RPMI7951 (cell line): ENCODE measurements at places on chromosomes 6 and 20. TPM values are rescaled to one million over a fixed set of nuclear protein-coding genes. Genes with fewer than 3 reads are reported as not detected.

DNA sequence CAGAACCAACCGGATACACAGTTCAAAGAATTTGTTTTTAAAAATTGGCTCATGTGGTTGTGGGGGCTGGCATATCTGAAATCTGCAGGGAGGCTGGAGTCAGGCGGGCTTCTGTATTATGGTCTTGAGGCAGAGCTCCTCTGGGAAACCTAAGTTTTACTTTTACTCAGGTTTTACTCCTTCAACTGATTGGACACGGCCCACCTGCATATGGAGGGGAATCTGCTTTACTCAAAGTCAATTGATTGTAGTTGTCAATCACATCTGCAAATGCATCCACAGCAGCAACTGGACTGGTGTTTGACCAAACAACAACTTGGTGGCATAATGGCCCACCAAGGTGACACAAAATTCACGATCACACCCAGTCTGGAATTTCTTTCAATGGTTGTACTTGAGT lies 103.4 kb downstream of the ERMARD start:
- DNase-seq, result no peak

GRCh38 chr6:467671-468082 lies 76.1 kb downstream of the IRF4 start:
- DNase-seq, result no peak

DNA sequence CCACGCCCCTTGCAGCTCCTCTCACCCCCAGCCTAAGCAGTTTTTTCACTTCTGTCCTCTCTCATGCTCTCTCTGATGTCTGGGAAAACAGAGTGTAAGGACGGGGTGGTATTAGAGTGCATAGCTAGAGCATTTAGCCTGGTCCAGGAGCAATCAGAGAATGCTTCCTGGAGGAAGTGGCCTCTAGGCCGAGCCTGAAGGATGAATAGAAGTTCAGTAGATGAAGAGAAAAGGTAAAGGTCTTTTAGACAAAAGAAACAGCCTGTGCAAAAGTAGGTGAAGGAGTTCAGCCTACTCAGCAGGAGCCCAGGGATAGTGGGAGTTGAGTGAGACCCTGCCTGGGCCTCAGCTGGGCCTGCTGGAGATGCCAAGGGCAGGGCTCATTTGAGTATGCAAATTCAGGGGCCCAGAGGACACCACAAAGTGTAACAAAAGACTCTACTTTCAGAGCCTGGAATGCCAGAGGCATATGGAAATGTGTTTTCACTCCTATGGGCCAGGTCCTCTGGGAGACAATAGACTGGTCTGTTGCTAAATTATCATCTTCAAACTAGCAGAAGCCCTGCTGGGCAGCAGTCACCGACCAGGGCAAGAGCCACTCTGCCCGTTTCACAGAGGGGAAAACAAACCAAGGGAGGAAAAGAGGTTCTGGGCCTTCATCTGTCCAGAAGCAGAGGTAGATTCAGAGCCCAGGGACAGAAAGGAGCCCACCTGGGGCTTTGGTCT lies 19.7 kb upstream of the TM9SF4 start:
- DNase-seq, result no peak

- no peak for DNase-seq
Measured at GRCh38 chr20:21509597-21510371, 4.1 kb downstream of the NKX2-2 start.

GRCh38 chr6:1613688-1614447 lies 4.2 kb downstream of the FOXC1 start:
- DNase-seq, result no peak

- no peak for DNase-seq
Measured at GRCh38 chr6:25008707-25009392, 73.1 kb upstream of the RIPOR2 start.

GRCh38 chr6:2185466-2185865 lies 59.9 kb downstream of the GMDS start:
- DNase-seq, result no peak

DNA sequence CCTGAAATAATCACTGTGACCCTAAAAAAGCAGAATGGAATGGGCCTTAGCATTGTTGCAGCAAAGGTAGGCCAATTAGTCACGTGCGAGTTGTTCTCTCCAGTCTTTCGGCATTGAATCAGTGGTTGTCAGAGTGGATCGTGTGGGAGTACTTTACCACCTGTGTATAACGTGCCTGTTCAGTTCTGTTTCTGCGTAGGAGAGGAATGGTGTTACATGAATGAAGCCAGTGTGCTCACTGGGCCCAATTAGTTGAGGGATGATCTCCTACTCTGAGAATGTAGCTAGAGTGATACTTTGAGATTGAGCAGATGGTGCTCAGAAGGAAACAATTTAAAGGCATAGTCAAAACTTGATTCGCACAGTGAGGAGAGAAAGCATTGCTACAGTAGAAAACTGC lies 72.4 kb upstream of the KIF25 start:
- no peak for DNase-seq

DNA sequence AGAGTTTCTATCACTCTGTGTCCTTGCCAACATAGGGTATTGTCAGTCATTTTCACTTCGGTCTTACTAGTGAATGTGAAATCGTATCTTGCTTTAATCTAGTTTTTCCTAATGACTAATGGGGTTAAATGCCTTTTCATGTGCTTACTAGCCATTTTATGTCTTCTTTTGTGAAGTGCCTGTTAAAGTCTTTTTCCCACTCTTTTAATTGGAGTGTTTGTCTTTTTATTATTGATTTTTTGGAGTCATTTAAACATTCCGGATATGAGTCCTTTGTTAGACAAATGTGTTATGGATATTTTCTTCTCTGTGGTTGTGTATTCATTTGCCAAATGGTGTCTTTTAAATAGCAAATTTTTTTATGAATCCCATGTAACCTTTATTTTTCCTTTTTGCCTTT lies 194.6 kb downstream of the CDH26 start:
- no peak for DNase-seq

GRCh38 chr6:113461153-113461932 lies 395.8 kb upstream of the MARCKS start:
- DNase-seq, result no peak

GRCh38 chr6:18122128-18123093 lies at the start of gene NHLRC1:
TSS of gene NHLRC1 (minus strand) at chr6:18122677. CDS start at chr6:18122606, 71 bp downstream.
- DNase-seq, result peak; percentile 87

- peak; percentile 54 for DNase-seq
Measured at GRCh38 chr20:10079964-10080363, 45.2 kb downstream of the ANKEF1 start.

- DNase-seq, result peak; percentile 99
Measured at GRCh38 chr20:43844778-43845614, 69.7 kb upstream of the TOX2 start.

GRCh38 chr6:88445188-88445965 lies 279.2 kb upstream of the CNR1 start:
- DNase-seq, result no peak

DNA sequence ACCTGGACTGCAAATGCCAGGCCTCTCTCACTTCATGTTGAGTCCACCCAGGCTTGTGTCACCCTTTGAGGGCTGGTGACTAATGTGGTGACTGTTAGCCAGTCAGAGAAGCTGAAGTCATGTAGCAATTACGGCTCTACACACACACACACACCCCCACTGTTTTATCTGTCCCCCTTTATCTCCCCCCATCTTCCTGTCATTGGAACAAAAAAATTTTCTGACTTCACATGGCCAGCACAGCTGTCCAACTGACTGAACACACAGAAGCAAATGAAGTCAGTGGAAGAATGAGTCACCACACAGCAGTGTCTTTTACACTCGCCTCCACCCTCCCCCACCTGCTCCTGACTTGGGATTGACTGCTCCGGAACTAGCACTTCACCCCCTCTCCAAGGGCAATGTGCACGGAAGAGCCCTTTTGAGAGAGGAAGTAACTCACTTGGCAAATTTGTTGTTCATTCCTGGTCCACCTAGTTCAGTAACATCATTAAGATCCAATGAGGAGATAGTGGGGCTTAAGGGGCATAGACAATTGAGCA lies 198.0 kb downstream of the RNF144B start:
- DNase-seq, result peak; percentile 72

Gene COL9A1
- total RNA-seq, result not detected in 2 replicates

Gene RAET1G
- 9.9 and 13.4 TPM in 2 replicates for total RNA-seq

Gene ABCF1
- 38.9 and 42.9 TPM in 2 replicates for total RNA-seq

Gene DLK2
- total RNA-seq, result 0.60 and 1.5 TPM in 2 replicates

Gene SAMD10
- total RNA-seq, result 1.6 and 1.9 TPM in 2 replicates

Gene MICB
- total RNA-seq, result 31.0 and 34.4 TPM in 2 replicates

Gene ADGRG6
- total RNA-seq, result 1.4 and 3.2 TPM in 2 replicates

Gene HLA-DOA
- under 0.01 TPM in 1 of 2 replicates, not detected in the other for total RNA-seq

Gene NDUFAF5
- total RNA-seq, result 34.1 and 35.0 TPM in 2 replicates

Gene KIF16B
- 9.4 and 10.6 TPM in 2 replicates for total RNA-seq

Gene FAM162B
- total RNA-seq, result not detected in 2 replicates

Gene PERP
- total RNA-seq, result 37.5 and 40.6 TPM in 2 replicates

Gene BEND6
- total RNA-seq, result 21.6 and 24.6 TPM in 2 replicates

Gene EFCAB8
- total RNA-seq, result 0.10 and 1.1 TPM in 2 replicates

Gene SLC22A7
- total RNA-seq, result not detected in 2 replicates
